HS-5 (cell line): ENCODE measurements at places on chromosomes 13 and 19.

- DNase-seq = no peak
Observed at GRCh38 chr13:48244159-48244558, 11.2 kb downstream of the ITM2B start.

DNA sequence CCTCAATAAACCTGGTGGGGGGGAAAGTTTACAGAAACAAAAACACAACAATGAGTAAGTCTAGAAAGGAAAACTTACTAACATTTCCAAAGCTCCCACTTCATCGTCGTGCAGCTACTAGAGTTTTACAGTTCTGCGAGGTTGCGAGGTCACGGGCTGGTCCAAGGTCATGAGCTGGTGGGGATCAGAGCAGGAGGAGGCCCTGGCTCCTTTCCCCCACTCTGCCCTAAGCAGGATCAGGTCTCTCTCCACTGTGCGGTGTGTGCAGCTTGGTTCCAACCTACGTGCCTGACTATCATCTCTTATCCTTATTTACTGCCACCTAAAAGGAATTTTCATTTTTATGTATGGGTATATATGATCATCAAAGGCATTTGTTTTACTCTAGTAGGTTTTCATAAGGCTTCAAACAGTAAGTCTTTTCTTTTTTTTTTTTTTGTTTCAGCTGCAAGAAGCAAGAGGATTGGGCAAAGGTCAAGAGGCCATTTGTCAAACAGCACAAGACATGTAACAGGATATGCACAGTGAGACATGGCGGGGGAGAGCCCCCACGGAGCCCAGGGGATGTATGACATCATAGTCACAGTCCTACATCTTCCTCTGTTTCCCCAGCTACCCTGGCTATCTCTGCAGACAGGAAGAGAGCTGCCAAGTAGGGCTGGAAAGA, 76.6 kb upstream of the POMP start:
- DNase-seq = no peak

DNA sequence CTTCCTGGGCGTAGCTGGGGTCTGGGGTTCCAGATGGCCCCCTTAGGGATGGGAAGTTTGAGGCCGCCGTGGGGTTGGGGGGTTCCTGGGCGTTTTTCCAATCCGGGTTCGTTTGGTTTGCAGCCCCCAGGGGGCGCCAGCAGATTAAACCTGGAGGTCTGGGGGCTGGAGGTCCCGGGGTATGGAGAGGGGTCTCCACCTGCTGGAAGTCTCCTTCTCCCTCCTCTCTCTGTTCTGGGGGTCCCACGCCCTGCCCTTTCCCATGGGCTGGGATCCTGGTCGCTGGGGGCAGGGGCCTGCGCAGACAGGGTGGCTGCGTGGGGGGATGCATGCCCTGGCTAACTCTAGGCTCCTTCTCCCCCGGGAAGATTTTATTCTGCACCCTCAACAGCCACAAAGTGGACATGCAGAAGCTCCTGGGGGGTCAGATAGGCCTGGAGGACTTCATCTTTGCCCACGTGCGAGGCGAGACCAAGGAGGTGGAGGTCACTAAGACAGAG, 899 bp downstream of the GIPC3 start:
- DNase-seq = no peak

DNA sequence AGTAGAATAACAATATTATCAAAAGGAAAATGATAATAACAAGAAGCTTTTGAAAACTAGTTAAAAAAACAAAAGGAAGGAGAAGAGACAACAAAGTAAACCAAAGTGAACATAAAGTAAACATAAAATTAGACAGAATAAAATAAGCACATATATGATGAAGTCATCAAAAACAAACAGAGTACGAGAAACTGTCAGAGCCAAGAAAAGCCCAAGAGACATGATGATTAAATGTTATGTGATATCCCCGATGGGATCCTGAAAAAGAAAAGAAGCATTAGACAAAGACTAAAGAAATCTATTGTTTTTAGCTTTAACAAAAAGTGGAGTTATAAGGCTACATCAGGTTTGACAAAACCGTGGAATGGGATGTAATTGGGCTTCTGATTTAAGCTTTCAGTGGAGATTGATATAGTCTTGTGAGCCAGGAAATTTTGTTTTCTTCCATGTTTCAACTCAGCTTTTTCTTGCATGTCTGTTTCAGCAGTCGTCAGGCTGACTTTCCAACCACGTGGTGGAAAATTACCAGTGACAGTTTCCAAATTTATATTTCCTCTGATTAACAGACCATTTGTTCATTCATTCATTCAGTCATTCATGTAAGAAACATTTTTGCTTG, 64.9 kb downstream of the KL start:
- no peak for DNase-seq

DNA sequence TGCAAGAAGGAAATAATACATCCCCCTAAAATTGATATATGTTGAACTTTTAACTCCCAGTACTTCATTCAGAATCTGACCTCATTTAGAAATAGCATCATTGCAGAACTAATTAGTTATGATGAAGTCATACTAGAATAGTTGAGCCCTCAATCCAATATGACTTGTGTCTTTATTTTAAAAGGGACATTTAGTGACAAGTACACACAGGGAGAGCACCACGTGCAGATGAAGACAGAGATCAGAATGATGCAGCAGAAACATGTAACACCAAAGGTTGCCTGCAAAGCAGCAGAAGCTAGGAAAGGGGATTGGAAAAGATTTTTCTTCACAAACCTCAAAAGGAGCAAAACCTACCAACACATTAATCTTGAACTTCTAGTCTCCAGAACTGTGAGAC, 2602.5 kb downstream of the PCDH9 start:
- DNase-seq = no peak

GRCh38 chr13:27919659-27919933, 204 bp upstream of the PDX1 start:
- no peak for DNase-seq

DNA sequence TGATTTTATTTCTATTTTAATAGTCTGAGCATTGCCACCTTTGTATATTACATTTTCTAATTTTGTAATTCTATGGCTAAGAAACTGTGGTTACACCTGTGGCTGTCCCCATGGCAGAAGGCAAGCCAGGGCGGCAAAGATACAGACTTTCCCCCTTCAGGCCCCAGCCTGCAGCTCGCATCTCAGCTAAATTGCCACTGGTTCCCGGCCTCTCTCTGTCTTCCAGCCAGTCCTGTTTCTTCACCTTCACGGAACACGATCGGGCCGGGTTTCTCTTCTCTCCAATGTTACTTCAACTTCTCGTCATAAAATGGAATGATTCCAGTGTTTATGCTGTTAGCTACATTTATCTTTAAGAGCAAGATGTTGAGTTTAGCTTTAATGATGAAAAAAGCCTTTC, 124.5 kb upstream of the ZNF507 start:
- DNase-seq = no peak

DNA sequence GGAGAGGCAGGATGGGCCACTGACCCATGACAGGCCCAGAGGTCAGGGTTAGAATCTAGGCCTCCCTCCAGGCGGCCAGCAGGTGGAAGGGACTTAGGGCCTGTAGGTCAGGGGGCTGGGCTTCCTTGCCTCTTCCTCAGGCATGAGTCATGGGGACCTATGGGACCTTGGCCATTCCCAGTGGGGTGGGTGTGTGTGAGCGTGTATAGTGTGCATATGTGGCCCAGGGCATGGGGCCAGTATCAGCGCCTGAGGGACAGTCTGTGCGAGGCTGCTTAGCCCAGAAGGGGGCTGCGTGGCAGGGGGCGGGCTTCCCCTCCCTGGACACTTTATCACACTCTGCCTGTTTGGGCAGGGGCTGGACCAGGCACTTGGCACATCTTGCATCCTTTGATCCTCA, 13.3 kb downstream of the KCTD15 start:
- DNase-seq = no peak

DNA sequence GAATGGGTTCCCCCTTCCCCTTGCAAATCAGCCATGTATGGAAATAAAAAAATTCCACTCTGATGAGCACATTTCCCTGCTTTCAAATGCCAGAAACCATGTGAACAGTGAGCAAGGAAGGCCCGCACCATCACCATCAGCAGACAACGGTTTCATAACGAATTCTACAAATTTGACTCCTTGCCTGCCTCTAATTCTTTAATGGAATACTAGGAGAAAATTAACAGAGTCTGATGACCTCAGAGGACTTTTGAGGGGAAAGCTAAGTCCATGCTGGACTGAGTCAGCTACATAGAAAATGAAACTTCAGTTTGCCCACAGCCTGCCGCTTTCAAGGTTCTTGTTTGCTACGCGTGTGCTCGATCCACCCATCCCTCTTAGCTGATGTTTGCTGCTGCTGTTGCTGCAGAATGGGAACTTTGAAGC, 46.7 kb upstream of the KL start:
- peak; percentile 2 for DNase-seq

- DNase-seq = no peak
Observed at GRCh38 chr13:73681779-73682178, 452.4 kb downstream of the KLF12 start.

DNA sequence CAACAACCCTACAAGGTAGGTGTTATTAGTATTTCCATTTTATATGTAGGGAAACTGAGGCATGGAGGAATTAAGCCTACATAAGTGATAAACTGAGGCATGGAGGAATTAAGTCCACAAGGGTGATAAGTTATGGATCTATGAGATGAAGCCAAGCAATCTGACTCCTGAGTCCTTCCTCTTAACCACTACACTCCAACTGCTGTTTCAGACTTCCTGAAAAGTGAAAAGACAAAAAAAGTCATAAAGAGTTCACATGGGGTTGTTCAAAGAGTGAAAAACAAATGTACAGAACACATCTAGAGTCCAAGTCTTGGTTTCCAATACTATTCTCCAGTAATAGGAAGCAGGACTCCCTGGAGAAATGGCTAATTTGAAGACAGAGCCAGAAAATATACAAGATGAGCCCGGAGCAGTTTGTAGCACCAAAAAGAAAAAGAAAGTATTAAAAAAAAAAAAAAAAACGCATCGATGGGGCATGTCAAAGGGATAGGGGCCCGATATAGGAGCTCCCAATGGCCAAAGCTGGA, 12.1 kb downstream of the CRYL1 start:
- no peak for DNase-seq

GRCh38 chr13:80235166-80235966, 105.6 kb downstream of the SPRY2 start:
- DNase-seq = no peak

GRCh38 chr19:47506459-47506858, 8.4 kb downstream of the NAPA start:
- no peak for DNase-seq

GRCh38 chr19:30253581-30253996, 118.6 kb upstream of the ZNF536 start:
- DNase-seq = peak; percentile 59

DNA sequence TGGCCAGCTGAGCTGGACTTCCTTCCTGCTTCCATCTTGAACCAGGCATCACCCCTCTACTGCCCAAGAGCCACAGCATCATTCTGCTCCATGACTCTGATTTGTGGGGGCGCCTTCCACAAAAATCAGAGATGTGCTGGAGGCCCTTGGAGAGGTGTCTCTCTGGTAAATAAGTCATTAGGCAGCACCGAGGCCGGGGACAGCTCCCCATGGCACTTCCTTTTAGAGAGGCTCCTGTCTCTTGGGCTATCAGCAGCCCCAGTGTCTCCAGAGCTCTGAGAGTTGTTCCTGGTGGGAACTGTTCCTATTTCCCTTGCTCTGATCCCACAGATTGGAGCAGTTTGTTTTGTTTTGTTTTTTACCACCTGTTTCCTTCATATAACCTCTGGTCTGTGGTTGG, 19.9 kb downstream of the NWD1 start:
- no peak for DNase-seq

GRCh38 chr13:31846961-31847752, 107.8 kb downstream of the RXFP2 start:
- no peak for DNase-seq

- DNase-seq = no peak
Observed at GRCh38 chr13:68810660-68811059, 1297.0 kb upstream of the ATXN8OS start.

DNA sequence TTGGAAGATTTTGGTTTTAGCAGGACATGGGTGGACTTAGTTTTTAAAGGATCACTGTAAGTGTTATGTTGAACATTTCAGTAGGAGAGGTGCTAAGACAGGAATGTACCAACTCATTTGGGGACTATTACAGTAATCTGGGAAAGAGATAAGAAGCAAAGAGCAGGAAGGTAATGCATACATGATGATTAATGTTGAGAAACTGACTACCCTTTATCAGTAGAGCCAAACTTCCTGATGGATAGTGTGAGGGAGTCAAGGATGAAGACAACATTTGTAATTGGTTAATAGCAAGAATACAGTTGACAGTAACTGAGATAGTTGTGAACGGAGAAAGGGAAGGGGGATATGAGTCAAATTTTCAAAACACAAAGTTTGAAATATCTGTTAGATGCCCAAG, 421.9 kb upstream of the PRR20A start:
- DNase-seq = no peak

DNA sequence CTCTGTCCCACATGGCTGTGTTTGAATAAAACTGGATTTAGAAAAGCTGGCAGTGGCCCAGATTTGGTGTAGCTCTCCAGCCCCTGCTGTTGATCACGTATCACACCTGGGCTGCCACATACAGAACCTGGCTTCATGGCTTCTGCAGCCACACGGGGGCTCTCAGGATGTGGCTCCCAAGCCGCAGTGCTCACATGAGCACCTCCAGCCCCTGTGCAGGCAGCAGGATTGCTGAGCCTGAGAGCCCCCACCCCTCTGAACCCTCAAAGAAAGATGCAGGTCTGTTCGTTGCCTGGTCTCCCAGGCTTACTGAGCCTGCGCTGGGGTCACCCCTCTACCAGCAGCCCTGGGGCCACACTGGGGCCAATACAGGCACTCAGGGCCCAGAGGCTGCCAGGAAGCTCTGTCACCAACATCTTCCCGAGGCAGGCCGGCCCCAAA, 2.7 kb downstream of the PLEKHF1 start:
- no peak for DNase-seq

- DNase-seq = no peak
Observed at GRCh38 chr13:65063753-65064152, 2166.4 kb downstream of the PCDH9 start.

DNA sequence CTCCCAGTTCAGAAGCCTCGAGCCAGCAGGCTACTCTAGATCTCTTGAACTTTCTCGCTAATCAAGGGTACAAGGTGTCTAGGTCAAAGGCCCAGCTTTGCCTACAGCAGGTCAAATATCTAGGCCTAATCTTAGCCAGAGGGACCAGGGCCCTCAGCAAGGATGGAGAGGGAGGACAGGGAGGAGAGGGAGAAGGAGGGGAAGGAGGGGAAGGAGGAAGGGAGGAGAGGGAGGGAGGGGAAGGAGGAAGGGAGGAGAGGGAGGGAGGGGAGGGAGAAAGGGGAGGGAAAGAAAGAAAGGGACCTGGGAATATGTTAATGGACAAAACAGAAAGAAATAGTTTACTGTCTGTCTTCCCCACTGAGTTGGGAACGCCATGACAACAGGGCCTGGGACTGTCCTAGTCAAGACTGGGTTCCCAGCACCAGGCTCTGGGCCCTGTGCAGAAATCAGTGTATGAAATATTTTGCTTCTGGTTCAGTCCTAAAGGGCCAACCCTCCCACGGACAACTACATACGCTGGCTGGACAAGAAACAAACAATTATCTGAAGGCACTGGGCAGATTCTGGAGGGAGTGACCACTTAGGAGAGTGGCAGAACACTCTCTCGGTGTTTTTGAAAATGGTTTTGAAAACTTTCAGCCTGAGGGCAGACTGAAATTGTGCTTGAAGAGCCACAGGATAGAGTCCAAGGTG, 4.6 kb downstream of the ECH1 start:
- DNase-seq = no peak
